PC-9 (cell line): ENCODE measurements at places on chromosomes 3 and 15.
A peak's percentile ranks its signal among the peaks of the same experiment; 100 is the strongest.

DNA sequence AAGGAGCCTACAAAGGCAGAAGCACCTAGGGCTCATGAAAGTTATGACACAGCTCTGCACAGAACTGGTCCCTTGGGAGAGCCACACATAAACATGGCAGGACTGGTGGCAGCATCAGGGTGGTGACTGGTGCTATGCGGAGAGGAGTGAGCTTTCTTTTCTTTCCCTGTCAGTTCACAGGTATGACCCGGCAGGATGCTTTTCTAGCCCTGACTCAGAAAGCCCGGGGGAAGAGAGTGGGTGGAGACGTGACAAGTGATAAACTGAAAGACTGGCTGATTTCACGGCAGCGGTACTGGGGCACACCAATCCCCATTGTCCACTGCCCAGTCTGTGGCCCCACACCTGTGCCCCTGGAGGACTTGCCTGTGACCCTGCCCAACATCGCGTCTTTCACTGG lies 103.0 kb downstream of the LARS2 start:
- no peak for DNase-seq

DNA sequence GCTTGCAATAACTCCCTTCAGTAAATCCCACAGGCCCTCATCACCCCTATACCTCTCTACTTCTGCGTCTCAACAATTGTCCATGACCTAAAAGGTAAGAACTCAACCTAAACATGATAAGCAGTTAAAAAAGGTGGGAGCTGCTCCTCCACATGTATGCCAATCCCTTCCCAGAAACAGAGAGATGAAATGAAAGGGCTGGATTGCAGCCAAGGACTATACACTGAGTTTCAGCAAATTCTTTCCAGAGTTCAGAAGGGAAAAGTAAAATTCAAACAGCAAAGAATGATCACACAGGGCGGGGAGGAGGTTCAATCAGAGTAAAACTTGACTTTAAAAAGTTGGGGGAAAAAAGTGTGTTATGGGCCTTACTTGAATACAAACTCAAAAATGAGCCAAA lies 27.5 kb downstream of the PLOD2 start:
- no peak for DNase-seq

- no peak for DNase-seq
Measured at GRCh38 chr3:133408366-133408765, 8.5 kb downstream of the BFSP2 start.

GRCh38 chr15:60006203-60006862 lies 2.2 kb downstream of the FOXB1 start:
- peak; percentile 88 for DNase-seq

- no peak for DNase-seq
Measured at GRCh38 chr3:107894998-107895397, 195.8 kb downstream of the CD47 start.

GRCh38 chr3:50112462-50112861 lies 23.7 kb downstream of the RBM5 start:
- DNase-seq, result no peak

- DNase-seq, result no peak
Measured at GRCh38 chr3:183911087-183911486, 26.4 kb upstream of the PARL start.

- no peak for DNase-seq
Measured at GRCh38 chr15:101013201-101013550, 94.0 kb downstream of the LRRK1 start.

GRCh38 chr3:22565393-22565792 lies 637.7 kb upstream of the UBE2E2 start:
- no peak for DNase-seq

DNA sequence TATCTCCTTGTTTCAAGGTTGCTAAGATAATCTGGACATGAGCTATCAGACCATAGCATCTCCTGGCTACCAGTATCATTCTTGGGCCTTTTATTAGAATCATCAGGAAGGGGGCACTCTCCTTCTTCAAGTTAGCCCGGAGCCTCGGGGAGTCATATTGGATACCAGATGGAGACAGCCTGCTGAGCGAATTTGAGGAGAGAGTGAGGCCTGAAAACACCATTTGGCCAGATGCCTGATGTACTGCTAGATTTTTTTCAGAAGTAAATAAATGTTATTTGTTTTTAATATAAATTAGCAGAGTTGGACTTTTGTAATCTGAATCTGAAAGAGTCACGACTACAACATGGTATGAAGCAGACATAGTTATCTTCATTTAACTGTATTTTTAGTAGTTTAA lies 848.6 kb downstream of the IGSF11 start:
- DNase-seq, result no peak

DNA sequence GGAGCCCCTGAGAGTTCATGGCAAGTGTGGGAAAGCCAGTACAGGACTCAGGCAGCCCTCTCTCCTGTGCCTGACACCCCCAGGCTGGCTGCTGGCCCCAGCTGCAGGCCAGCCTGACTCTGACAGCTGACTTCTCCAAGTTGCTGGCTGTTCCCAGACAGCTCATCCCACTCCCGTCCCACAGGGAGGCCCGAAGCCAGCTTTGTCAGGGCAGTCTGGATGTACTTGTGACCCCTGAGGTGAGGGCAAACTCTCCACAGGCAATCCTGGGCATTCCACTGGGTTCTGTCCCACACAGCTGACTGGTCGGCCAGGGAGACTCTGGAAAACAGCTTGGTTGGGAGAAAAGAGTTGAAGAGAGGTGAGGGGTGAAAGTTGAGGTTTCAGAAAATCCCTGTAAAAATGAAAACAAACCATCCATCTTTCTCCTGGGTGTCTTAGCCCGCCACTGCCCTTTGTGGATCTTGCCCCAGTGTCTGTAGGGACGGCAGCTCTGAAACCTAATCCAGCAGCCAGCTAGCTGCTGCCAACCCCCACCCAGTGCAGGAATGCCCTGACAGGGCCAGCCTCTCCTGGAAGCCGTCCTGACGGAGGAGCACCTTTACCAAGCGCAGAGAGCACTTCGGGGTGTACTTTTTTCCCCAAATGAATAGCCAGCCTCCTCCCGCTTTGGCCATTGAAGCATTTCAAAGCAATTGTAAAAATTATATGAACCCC lies 87.9 kb downstream of the DNAJB8 start:
- no peak for DNase-seq

DNA sequence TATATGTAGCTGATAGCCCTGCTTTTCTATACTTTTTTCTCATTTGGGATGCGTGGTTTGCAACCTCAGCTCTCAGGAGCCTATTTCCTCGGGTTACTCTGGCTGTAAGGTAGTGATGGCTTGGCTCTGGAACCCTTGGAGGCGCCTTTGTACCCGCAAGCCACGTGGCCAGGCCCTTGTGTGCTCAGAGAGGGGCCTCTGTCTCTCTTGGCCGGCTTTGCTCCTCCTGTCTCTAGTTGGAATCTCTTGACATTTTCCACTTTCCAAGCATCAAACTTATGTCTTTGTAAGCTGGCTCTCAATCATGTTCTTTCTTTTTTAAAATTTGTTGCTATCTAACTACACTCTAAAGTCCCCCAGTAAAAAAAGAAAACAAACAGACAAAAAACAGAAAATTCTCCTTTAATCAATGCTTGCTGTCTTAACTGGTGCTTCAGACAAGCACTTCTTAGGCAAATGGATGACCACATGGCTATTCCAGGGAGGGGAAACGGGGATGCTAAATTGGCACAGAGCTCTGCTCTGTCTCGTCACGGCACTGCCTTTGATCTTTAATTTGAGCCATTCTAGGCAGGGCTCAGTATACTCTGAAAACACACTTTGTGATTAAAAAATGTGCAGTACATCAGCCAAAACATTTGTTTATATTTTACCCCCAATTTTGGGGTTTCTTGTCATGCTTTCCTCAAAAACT lies 180.4 kb upstream of the NR2E3 start:
- DNase-seq, result no peak

- DNase-seq, result no peak
Measured at GRCh38 chr3:1135194-1135593, 42.4 kb downstream of the CNTN6 start.

DNA sequence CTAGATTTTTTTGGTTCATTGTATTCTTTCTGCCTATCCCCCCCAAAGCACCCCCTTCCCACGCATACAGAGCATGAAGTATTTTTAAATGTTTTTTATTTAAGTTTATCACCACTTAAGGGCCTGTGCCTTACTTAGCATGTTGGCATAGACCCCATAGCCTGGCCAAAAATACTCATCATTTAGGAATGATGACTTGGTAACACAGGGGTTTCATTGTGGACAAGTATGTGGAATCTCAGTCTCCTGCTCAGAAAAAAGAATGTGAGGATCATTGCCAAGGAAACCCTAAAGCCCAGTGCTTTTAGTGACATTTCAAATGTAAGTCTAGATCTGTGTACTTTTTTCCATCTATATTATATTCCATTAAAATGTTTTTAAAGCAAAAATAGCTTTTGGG lies 146.3 kb downstream of the ALCAM start:
- no peak for DNase-seq

DNA sequence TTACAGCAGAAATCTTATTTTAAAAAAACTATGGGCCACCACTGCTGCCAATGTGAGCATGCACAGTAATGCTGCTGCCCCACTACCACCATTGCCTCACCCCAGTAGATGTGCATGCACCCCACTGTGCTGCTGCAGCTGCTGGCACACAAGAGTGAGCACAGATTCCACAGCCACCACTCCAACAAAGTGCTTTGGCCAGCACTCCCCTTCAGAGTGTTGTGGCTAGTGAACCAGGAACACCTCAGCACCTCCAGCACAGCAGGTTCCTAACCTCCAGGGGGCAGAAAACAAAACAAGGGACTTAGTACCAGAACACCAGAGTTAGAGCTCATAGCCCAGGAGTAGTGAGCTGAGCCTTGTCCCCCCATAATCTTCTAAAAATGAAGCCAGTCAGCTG lies 629.6 kb downstream of the PYDC2 start:
- no peak for DNase-seq

GRCh38 chr3:127525373-127525772 lies 65.2 kb downstream of the TPRA1 start:
- peak; percentile 77 for DNase-seq

DNA sequence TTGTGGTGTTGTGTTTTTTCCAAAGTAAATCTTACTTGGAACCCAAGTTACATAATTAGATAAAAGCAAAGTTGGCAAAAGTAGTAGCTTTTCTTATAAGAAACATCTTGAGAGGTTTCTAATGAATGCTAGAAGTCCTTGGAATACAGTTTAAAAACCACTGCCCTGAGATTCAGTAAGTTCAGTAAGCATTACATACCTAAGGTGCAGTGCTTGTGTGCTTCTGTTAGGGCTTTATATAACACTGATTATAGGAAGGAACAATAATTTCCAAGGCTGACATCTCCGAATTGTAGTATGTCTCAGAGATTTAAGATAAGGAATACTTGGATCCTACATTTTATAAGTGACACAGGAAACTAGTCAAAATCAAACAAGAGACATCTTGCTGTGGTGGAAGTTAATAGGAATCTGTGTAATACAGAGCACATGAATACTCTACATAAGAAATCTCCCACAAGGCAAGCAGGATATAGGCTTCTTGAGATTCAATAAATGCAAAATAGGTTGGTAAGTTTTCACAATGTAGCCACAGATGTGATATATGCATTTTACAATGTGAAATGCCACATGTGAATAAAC lies 268.2 kb downstream of the LSAMP start:
- no peak for DNase-seq

- no peak for DNase-seq
Measured at GRCh38 chr15:23797747-23798446, 110.8 kb upstream of the NDN start.

DNA sequence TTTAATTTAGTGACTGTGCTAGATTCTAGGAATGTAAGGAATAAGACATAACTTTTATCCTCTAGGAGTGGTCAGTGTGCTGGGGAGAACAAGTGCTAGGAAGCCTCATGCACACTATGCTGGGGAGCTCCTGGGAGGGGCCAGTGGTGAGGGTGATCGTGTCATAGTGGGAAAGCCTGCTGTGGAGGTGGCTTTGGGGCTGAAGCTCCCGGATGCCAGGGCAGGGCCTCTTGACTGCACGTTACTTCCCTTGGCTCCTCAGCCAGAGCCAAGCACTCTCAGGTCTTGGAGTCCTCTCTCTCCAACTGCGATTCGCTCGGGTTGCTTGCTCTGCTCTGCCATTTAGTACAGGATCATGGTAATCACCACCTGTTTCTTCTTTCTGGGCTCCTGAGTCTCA lies 33.6 kb downstream of the SQOR start:
- no peak for DNase-seq

- peak; percentile 91 for DNase-seq
Measured at GRCh38 chr3:45647148-45647619, 42.0 kb upstream of the SACM1L start.

GRCh38 chr15:43212299-43212698 lies 8.5 kb downstream of the EPB42 start:
- DNase-seq, result no peak

GRCh38 chr15:90225504-90226234 lies 8.1 kb downstream of the CIB1 start:
- DNase-seq, result no peak

- DNase-seq, result no peak
Measured at GRCh38 chr3:65787340-65787739, 251.4 kb downstream of the MAGI1 start.

DNA sequence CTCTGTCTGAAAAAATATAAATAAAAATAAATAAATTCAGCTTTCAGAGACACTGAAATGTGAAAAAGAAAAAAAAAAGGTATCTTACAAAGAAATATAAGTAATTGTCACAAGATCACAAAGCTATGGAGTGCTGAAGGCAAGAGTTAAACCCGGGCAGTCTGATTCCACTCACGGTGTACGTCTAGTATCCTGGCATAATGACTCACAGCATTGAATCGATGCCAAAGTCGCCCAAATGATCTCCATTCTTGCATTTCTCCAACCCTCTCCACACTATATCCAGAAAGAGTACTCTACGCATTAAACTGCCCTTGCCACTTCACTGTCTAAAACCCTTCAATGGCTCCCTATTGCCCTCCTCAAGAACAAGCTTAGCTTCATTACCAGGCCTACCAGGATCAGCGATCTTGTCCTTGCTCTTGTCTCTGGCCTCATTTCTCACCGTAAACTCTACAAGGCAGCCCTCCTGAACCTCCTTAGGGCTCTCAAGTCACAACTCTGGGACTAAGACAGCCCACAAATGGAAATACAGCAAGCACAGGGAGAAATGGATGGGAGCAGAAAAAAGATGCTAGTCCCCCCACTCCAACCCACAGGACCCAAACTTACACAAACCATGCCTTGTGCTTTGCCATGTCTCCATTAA lies 7.7 kb downstream of the SUCLG2 start:
- peak; percentile 22 for DNase-seq

DNA sequence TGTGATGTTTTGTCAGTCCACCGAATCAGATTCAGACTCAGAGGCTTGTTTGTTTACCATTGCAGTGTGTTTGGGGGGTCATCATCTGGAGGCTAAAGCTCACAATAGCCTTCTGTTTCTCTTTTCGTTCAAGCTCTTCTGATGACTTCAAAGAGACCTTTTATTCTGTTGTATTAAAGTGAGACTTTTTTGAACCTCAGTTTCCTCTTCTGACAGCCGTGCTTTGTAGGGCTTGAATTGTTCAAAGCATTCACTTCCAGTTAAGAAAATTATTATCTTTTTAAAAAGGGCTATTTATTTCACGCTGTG lies 1.3 kb downstream of the PXK start:
- no peak for DNase-seq

- no peak for DNase-seq
Measured at GRCh38 chr3:9786825-9787669, 5.2 kb downstream of the TADA3 start.

- DNase-seq, result no peak
Measured at GRCh38 chr15:66114863-66115425, 138.6 kb downstream of the MEGF11 start.

GRCh38 chr15:74399100-74399499 lies 31.7 kb upstream of the CYP11A1 start:
- no peak for DNase-seq
